ENCODE measurements at places on chromosomes 2 and 18.

DNA sequence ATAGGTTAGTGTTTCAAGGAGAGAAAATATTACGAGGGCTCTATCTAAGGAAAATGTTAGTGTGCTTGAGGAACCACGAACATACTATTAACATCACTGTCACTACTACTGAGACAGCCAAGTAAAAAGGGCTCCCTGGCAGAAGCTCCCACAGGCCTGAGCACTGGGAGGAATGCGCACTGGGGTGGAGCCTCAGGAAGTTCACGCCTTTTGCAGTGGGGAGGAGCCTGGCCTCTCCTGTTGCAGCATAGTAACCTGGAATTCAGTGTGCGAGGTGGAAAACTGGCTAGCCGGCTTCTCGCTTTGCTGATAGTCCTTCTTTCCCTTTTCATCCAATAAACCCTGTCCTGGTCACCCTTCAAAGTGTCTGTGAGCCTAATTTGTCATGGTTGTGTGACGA lies 250.3 kb downstream of the ERBB4 start:
- no peak for DNase-seq

DNA sequence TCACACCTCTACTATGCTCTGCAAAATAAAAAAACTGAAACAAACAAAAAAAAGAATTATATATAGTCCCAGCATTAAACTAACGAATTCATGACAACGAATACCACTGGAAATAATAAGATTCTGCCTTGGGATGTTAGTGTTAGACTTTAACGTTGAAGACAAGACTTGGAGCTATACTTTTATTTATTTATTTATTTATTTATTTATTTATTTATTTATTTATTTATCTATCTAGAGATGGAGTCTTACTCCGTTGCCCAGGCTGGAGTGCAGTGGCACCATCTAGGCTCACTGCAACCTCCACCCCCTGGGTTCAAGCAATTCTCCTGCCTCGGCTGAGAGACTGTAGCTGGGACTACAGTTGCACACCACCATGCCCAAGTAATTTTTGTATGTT lies 27.2 kb upstream of the PAPOLG start:
- no peak for DNase-seq

DNA sequence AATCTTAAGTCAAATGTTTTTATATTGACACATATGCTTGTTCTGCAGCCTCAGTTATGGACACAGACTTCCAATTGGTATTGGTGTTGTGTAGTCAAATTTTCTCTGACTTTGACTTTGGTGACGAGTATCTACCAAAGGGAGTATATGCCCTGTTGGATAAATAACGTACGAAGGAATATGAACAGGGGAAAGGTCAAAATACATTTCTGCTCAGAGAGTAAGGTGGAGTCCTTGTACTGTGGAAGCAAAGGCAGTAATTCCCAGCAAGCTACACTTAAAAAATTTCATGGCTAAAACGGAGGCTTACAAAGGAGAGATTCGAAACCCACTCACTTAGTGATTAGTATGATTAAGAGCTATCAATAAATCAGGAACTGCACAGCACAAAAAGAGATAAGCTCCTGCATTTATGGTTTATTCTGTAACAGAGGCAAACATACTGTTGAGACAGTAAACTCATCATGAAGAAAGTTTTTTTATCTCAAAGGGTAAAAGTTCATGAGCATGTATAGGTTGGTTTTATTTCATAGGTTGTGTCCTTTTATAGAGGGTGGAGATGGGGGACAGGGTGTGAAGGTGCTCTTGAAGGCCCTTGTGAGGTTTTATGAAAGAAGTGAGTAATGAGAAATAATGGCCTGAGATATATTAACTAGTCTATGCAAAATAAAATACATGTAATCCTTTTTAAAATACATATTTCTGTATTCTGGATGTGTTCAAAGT lies 142.7 kb downstream of the CD226 start:
- DNase-seq = no peak

- peak; percentile 62 for DNase-seq
These were observed 68.1 kb upstream of the PELI1 start for GRCh38 chr2:64212346-64212745.

DNA sequence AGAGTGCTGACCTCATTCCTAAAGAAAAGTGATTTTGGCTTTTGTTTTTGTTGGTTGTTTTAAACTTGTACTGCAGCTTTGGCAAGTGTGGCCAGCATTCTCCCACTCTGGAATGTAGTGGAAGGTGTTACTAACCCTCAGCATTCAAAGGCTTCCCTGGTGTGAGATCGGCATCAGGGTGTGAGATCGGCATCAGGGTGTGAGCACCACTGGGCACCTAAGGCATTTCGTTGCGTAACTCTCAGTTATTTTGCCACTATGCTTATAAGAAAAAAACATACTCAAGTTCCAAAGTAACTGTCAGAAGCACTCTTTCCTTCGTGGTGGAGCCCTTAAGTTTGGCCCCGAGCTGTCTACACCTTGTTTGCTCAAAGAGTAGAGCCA lies 1.7 kb downstream of the CYBRD1 start:
- no peak for DNase-seq

GRCh38 chr2:62055724-62056336 lies 140.1 kb upstream of the B3GNT2 start:
- no peak for DNase-seq

GRCh38 chr2:64641599-64641998 lies 12.1 kb downstream of the SERTAD2 start:
- no peak for DNase-seq

GRCh38 chr2:26243470-26244308 lies 743 bp downstream of the HADHA start:
- peak; percentile 51 for DNase-seq

DNA sequence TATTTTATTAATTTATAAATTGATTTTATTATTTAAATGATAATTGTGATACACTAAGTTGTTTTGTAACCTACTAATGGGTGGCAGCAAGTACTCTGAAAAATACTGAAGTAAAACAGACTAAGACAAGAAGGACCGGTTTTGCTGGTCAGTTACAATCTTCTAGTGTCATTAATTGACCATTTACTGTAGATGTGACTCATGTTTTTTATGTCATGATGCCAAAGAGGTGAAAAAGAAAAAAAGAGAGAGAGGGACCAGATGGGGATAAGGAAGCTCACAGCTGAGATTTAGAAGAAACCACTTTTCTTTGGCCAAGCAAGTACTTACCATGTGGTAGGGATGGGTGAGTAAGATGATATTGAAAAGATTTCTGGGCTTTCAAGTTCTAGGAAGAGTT lies 955.8 kb upstream of the LRRTM1 start:
- DNase-seq = no peak

- DNase-seq = no peak
These were observed 12.2 kb upstream of the ME2 start for GRCh38 chr18:50866765-50867164.
